ENCODE measurements at places on chromosomes 12 and 14.

GRCh38 chr12:65155784-65156183, 13.6 kb upstream of the LEMD3 start:
- no peak for DNase-seq

DNA sequence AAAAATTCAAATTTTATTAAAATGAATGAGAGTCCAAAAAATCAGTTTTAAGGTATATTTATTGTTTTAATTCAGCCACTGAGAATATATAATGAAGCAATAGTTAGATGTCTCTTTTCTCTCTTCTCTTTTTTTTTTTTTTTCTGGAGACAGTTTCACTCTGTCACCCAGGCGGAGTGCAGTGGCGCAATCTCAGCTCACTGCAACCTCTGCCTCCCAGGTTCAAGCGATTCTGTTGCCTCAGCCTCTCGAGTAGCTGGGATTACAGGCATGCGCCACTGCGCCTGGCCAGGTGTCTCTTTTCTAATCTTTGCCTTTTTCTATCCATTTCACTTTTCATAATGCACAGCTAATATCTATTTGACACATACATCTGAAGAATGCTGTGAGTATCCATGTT, 307.1 kb upstream of the RGS6 start:
- DNase-seq, result no peak

DNA sequence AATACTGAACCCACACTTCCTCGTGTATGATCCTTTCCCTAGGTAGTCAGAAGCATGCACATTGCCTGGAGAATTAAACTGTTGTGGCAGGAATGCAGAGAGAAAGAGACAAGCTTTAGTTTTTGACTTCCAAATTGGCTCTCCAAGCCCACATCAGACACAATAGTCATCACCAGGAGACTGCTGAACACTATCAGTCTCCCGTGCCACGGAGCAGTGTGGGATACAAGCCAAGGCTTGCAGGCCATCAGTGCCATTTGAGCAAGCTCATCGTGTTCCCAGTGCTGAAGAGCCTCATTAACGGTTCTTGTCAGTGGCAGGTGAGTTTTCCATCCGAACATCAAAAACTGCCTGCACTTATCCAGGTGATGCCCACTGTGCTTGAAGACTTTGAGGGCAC, 410.8 kb downstream of the NAV3 start:
- no peak for DNase-seq

GRCh38 chr12:48184549-48184922, 1.1 kb downstream of the CCDC184 start:
- DNase-seq, result no peak

GRCh38 chr12:131796754-131797587, 31.2 kb upstream of the MMP17 start:
- DNase-seq, result no peak

DNA sequence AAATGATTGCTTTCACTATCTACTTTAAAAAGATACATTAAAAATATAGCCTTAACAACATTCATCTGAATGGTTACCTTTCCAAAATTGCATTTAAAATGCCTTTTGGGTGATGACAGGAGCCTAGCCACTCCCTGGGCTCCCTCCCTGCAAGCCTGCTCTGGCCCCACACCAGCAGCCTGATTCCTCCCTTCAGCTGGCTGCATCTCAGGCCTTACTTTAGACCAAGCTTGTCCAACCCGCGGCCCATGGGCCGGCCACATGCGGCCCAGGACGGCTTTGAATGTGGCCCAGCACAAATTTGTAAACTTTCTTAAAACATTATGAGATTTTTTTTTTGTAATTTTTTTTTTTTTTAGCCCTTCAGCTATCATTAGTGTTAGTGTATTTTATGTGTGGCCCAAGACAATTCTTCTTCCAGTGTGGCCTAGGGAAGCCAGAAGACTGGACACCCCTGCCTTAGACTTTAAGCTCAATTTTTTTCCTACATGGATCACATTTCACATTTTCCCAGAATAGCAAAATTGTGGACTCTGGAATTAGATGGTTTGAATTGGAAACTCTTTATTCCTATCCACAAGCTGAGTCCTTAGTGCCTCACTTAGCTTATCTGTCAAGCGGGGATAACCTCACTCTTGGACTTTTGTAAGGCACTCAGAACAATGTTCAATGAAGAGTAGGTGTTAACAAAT, 124.4 kb downstream of the MYRFL start:
- no peak for DNase-seq

GRCh38 chr12:110335481-110336045, 54.5 kb downstream of the ATP2A2 start:
- DNase-seq, result no peak

DNA sequence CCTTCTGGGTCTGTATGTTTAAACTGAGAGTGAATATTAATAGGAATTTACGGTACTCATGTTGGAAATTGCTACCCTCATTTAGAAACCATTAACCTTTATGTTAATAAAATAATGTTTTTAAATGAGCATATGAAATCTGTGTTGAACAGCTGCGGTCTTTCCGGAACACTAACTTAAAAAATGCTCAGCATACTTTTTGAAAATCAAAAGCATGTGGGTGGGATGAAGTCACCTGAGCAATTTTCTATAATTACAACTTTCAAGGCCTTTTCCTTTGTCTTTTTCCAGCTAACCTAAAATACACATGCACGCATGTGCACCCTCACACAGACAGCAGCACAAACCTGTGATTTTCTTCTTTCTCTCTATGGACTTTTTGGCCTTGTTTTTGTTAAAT, 39.8 kb downstream of the BORCS5 start:
- no peak for DNase-seq

DNA sequence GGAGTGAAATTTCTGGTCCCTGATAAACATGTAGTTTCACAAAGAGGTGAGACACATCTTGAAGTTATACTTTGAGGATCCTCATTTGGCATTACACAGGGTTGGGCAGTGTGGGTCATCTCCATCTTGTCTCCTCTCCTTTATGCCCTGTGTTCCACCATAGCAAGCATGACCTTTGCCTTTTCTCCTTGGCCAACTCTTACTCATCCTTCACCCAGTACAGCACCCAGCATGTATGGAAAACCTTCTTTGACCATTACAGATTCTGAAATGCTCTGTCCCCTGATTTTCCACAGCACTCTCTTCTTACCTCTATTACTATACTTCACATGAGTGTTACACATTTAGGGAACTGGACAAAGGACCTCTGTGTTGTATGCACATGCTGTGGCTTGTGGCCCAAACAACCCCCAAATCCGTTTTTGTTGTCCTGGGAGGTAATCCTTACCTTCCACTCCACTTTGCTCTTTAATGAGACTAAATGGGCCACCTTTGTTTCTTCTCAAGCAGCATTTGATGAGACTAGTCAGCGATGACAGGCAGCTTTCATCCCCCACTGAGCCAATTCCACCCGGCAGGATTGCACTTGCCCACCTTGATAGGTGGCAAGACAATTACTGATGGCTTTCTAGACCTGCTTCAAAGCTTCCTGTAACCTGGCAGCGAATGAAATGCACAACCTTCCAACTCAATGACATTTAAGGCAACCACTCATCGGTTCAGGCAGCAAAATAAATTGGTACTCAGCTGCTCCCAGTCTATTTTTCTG, 163.5 kb downstream of the MON2 start:
- DNase-seq, result no peak

- DNase-seq, result no peak
Observed at GRCh38 chr14:73467800-73468199, 9.5 kb upstream of the NUMB start.

- no peak for DNase-seq
Observed at GRCh38 chr12:32158525-32158924, 51.9 kb downstream of the BICD1 start.

DNA sequence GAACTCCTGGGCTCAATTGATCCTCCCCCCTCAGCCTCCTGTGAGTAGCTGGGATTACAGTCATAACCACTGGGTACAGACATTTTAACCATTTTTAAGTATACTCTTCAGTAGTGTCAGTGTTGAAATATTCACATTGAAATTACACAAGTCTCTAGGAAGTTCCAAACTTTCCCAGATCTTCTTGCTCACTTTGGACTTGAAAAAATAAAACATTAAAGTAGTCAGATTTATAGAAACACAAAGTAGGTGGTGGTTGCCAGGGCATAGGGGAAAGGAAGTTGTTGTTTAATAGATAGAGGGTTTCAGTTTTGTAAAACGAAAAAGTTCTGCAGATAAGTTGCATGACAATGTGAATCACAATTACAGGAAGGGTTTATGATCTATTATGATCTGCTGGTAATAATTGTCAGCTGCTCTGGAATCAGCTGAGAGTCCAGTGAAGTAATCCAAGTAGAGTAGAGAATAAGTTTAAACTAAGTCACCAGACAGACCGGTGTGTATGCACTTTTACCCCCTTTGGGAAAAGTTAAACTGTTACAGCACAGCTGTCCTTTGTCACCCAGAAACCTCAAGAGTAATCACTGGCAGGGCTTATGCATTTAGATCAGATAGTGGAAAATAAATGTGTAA, 27.4 kb downstream of the PCNX1 start:
- DNase-seq, result no peak

GRCh38 chr12:113222730-113223531, 1.7 kb downstream of the TPCN1 start:
- DNase-seq, result no peak

- DNase-seq, result no peak
Observed at GRCh38 chr14:105646175-105646574, 119.8 kb downstream of the TMEM121 start.

GRCh38 chr12:49893753-49894750, 9.6 kb downstream of the FAIM2 start:
- no peak for DNase-seq

DNA sequence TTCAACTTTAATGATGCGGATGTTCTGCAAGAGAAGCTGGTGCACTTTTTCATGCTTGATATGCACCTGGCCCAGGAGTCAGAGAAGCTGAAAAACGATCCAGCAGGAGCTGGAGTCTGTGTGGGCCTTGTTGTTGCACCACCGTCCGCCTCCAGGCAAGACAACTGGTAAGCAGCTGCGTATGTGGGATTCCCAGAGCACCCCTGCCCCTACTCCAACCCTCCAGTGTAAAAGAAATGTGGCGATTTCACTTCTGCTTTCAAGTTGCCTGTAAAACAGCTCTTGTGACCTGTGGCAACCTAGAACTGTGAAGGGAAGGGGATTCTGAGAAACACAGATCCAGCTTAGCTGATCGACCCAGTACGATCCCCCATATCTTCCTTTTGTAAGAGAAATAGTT, 154.1 kb upstream of the PELI2 start:
- no peak for DNase-seq

DNA sequence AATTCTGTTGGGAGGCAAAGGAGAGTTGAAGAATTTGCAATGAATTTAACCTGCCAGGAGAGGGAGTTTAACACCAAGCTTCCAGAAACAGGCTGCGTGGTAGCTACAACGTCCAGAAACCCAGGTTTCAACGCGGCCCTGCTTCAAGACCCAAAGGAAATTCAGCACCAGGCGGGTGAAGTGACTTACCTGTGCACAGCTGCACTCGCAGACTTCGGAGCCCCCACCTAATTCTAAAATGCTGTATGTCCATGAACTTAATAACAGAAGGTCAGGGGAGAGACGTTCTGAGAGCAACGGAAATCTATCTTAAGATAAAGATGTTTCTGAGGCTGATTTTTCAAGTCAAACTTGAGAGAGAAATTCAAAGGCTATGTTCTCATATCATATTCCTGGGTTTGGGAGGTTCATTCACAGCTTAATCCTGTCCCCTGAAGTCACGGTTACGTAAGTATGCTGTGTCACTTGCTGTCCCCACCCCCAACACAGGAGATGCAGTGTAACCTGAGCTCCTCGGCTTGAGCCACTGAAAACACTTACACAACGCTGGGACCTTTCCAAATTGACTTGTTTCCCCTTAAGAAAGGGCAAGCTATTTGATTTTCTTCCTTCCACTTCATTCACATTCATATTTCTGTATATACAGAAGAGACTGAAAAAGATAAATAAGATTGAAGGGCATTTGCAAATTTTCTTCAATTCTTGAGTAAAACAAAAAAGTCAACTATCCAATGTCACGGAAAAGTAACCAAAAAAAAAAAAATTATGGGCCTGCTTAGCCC, 22.7 kb downstream of the CLIP1 start:
- no peak for DNase-seq

- DNase-seq, result no peak
Observed at GRCh38 chr12:122004633-122005071, 17.0 kb upstream of the BCL7A start.

DNA sequence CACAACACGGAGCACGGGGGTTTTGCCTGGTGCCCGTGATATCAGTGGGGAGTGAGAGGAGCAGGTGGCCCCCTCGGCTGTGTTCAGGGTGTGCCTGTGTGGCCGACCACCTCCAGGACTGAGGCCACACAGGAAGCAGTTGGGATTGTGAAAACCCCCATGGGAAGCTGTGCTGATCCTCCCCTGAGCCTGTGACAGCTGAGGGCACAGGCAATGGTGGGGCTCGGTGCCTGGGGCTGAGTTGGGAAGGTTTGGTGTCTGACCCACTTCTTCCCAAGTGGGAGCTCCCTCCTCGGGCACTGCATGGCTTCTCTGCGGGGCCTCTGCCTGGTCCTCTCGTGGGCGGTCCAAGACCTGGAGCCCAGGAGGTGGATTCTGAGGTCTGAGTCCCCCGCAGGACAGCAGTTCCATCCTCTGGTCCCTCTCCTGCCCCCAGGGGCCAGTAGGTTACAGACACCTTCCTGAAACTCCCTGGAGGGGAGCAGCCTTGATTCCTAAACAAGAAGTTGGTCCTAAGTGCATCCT, 17.9 kb downstream of the PACS2 start:
- no peak for DNase-seq

- DNase-seq, result peak; percentile 26
Observed at GRCh38 chr14:105090493-105091053, 25.3 kb upstream of the GPR132 start.

GRCh38 chr12:76307083-76307482, 41.1 kb downstream of the BBS10 start:
- no peak for DNase-seq

DNA sequence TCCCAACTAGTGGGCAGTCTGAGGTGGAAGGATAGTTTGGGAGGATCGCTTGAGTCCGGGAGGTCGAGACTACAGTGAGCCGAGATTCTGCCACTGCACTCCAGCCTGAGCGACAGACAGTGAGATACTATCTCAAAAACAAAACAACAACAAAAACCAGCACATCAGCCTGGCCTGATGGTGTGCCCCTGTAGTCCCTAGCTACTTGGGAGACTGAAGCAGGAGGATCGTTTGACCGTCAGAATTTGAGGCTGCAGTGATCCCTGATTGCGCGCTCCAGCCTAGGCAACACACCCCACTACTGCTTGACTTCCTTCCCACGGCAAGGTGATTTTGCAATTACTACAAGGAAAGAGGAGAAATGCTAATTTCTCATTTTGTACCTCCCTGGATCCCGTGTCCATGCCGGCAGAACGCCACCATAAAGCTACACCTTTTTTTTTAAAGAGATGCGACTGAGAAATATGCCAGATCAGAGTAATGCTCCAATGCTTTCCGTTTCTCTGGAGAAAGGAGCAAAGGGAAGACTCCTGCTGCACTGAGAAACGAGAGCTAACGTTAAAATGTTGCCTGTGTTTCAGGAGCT, 672 bp upstream of the SCFD1 start:
- no peak for DNase-seq

- no peak for DNase-seq
Observed at GRCh38 chr12:68374307-68374982, 42.3 kb upstream of the MDM1 start.

Measured in SK-N-MC (cell line).